ENCODE measurements at places on chromosomes 6 and 20.

GRCh38 chr6:170042123-170042522, 248.8 kb downstream of the DLL1 start:
- no peak for DNase-seq

DNA sequence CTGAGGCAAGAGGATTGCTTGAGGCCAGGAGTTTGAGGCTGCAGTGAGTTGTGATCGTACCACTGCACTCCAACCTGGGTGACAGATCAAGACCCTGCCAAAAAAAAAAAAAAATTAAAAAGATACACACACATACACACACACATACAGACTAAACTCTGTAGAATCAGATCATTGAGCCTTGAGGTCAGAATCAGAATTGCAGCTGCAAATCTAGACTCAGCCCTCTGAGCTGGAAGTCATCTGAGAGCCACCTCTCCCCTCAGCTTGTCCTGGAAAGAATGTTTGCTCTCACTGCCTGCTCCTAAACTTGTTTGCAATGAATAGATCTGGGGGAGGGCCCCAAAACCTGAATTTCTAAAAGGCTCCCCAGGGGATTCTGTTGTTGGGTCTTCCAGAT, 41.4 kb upstream of the ANGPT4 start:
- DNase-seq: no peak

DNA sequence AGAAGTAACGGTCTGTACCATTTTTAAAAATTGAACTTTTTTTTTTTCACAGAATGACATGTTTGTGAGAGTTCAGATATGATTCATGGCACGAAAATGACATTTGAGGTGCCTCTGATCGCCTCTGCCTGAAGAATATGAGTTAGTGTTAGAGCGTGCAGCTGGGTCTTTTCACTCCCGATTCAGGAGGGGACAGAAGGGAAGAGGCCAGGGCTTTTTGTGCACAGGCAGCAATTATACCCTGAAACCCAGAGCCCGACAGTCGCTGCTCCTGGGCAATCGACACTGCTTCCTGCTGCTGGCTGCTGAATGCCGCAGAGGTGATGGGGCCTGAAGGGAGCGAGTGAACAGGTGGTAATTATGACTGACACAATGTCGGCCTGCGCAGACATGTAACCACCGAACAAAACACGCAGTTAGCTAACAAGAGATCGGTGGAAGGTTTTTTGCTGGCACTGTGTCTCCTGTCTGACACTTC, 652.0 kb upstream of the NOX3 start:
- no peak for DNase-seq

- DNase-seq: no peak
These were observed 1.1 kb upstream of the LSM14B start for GRCh38 chr20:62120990-62121775.

GRCh38 chr6:129680633-129681032, 29.3 kb downstream of the ARHGAP18 start:
- no peak for DNase-seq

- no peak for DNase-seq
These were observed 3.6 kb upstream of the FOXC1 start for GRCh38 chr6:1605893-1606779.

DNA sequence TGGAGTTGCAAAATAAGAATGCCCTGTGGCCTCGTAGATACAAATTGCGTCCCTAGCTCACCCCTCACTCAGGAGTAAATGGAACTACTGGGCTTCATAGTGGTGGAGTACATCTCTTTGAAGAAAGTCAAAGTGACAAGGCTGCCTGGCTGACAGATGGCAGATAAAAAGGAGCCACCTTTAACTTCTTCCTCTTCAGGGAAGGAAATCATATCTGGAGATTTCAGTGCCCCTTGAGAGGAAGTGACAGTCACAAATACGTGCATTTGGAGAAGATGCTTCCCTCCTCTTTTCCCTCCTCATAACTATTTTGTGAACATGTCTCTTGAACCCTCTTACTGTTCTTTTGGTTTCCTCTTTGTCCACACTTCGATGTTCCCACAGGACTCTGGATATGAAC, 43.2 kb downstream of the PPP1R3G start:
- no peak for DNase-seq

- DNase-seq: no peak
These were observed 39.6 kb downstream of the CTNNBL1 start for GRCh38 chr20:37733416-37733815.

DNA sequence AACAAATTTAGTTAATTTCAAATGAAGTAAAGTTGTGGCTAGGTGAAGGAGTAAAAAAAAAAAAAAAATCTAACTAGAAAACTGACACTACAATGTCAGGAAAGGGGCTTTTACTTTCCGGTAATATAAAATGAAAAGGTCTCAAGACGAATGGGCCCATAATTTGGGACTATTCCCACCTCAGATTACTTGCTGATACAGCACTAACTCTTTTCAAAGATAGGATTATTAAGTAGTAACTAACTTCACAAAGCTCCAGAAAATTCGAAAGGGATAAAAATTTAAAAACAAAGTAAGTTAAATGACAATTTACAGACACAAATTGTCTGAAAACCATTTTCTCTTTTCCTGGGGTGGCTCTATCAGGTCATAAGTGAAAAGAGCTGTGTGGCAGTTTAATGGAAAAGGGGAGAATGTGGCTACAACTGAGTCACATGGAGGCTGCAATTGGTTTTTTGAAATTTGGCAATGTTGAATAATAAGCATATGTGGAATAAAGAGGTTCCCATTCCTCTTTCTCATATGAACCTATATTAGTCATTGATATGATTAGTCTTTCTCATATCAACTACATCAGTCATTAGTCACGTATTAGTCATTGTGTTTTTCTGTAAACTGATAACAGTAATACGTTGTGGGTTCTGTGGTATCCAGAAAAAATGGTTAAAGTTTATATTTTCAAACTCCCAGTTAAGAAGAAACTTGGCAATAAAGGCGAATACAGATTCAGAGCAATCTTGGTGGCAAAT, 78.0 kb downstream of the RWDD2A start:
- DNase-seq: no peak

GRCh38 chr6:152087096-152087495, 279.6 kb downstream of the ESR1 start:
- DNase-seq: no peak

- DNase-seq: no peak
These were observed 297 bp downstream of the POM121L2 start for GRCh38 chr6:27311806-27312145.

GRCh38 chr6:56366141-56366852, 118.9 kb upstream of the COL21A1 start:
- no peak for DNase-seq

- DNase-seq: no peak
These were observed 169.0 kb downstream of the BACH2 start for GRCh38 chr6:90127595-90127994.

DNA sequence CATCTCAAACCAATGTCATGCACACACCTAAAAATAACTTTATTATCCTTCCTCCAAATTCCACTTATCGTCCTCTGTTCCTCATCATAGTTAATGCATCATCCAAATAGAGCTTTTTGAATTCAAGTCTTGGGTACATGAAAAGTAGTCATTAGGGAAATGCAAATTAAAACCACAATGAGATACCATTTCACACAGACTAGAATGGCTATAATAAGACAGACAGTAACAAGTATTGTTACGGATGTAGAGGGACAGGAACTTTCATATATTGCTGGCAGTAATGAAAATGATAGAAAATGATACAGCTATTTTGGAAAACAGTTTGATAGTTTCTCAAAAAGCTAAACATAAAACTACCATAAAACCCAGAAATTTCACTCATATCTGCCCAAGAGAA, 59.1 kb downstream of the FHL5 start:
- no peak for DNase-seq

DNA sequence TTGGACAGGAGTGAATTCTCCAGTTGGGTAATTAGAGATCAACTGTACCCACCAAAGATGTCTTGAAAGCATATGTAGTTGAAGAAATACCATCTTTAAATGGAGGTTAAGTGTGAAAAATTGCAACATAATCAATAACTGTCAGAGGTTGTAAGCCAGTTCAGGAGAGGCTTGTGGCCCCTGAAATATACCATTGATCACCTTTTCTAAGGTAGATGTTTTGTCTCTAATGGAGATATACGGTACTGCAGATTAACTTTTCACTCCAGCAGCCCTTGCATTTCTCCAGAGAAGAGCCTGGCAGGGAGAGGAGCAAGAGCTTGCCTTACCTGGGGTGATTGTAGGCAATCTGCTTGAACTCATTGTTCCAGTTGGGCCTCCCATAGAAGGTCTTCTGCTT, 48.8 kb downstream of the NOX3 start:
- DNase-seq: no peak

GRCh38 chr6:13431059-13431656, 56.2 kb downstream of the GFOD1 start:
- no peak for DNase-seq

DNA sequence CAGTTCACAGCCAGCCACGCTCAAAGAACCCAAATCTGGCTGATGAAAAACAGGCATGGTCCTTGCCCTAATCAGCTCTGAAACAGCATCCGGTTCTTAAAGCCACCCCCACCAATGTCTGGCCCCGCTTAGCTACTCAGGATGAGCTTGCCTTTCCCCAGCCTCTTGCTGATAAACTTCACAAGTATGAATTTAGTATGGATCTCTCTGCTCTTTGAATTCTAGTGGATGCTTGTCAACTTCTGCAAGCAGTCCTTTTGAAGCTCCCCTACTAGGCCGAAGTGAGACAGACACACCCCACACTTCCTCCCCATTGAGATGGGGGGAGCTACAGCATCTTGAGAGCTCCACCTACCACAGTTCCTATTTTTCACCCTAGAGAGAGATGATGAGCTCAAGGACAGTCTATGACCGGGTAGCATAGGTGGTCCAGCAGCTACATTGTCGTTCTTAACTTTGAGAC, 36.7 kb downstream of the EBF4 start:
- DNase-seq: no peak

DNA sequence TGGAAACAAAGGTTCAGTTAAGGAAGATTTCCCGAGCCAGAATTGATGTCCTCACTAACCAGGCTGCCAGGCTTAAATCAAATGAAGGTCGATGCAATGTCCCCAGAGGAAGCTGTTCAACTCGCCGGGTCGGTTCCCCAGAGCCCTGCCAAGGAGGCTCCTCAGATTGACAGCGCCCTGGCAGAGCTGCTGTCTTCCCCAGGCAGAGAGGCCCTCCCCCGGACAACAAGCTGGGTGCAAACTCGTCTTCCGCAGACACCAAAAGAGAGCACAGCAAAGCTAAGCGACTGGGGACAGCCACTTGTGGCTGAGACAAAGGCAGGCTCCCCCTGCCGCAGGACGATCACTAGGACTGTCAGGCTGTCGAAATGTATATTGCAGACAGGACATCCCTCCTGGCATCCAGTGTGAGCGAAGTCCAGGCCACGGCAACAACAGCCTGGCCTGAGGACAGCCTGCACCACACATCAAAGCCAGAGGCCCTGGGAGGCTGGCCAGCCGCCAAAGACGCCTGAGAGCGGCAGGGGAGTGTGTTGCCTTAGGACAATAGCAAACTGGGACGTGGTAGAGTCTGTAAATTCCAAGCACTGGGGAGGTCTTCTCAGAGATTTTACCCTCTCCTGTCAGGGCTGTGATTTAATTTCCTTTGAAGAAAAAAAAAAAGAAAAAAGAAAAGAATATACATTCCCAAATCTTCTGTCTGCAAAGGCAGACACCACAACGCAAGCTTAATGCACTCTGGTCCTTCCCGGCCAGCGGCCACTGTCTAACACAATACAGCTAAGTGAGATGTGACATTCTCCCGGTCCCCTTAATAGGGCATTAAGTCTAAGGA, 99.1 kb downstream of the HIVEP2 start:
- DNase-seq: peak; percentile 88

DNA sequence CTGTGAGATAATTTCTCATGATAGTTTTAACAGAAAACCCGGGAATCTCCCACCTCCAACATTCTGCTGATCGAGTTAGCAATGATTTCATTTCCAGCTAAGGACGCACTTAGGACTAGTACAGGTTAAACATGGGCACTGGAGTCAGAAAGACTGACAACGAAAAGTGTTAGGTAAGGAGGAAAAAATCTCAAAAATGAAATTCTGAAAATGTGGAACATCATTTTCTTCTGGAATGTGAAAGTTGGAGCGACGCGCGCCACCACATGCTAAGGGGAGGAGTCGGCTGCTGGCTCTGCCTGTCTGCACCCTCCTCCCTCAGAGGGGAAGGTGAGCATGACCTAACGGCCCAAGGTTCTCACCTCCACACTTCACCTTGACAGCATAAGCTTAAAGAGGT, 221.6 kb upstream of the KCNG1 start:
- DNase-seq: no peak

DNA sequence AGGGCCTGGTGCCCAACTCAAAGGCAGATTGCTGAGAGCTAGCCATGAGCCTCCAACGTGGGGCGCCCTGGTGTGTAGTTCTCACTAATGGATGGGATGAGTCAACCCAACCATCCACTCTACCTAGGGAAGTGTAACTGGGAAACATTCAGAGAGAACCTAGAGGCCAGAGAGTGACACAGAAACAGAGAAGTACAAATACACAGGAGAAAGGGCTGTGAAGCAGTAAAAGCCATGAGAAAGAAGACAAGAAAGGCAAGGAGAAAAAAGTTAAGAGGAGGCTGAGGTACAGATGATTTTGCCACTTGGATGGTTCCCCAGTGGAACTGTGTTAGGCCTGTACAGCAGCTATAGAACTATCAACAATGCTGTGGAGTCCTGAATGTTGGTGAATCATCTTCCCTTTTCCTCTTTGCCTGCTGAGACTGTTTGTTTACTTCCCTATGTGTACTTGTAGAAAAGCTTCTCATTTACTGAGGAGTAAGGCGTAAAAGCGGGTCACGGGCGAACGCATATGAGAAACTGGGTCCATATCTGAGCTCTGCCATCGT, 39.0 kb downstream of the MAN1A1 start:
- no peak for DNase-seq
